ENCODE measurements at places on chromosomes 3 and 15.

DNA sequence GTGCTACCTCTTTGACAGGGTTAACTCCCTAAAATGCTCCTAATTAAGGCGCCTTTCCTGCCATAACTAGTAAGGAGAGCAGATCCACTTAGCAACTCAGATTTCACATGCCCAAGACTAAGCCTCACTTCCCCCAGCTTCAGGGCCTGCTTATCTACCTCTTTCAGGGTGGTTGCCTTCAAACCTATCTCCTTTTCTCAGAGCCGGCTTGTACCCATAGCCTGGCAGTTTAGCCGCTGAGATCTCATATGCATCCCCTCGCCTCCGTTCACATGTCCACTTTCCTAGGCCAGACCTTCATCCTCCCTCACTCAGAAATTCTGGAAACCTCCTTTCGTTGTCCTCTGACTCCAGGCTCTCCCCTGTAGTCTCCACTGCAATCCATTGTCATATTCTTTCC, 1.0 kb upstream of the FSTL1 start:
- no peak for DNase-seq

GRCh38 chr3:184351511-184352148, 9.8 kb downstream of the CLCN2 start:
- DNase-seq = no peak

- DNase-seq = no peak
Observed at GRCh38 chr15:81362790-81363189, 11.2 kb downstream of the TMC3 start.

DNA sequence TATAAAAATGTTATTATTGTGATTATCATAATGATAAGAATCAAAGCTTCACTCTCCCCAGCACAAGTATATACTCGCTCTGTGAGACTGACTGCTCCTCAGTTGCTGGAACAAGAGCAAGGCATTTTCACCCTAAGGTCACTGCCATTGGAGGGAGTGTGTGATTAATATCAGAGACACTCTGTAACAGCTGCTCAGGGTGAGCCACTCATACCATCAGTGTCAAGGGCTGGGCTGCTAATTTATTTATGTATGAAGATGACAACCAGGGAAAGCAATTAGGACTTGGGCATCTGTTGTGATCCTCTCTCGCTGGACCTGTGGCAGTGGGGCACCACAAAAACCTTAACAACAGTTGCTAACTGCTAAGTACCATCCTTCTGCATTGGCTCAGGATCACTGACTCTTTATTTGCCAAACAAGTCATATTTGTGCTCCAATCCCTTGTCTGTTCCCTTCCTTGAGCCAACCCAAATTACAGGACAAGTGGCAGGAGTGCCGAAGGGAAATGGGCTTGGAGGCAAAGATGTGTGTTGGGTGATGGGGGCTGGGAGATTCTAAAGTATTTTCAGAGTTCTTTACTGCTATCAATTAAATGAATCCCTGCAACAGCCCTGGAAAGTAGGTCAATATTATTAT, 297.5 kb upstream of the STT3B start:
- no peak for DNase-seq

DNA sequence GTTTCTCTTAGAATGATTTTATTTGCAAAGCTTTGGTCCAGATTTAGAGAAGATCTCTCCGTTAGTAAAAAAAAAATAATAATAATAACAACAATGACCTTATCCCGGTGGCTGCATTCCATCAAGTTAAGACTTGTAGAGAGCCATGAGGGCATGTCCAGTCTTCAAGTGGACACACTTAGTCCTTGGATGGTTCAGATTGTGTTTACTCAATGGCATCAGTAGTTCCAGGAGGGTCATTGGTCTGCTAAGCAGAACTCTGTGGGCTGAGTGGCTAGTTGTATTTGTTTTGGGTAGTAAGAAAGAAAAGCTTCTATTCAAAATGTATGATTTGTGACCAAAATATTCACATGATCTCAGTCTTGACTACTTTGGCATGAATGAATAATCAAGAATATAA, 116.3 kb upstream of the UBE2E2 start:
- DNase-seq = no peak

- no peak for DNase-seq
Observed at GRCh38 chr3:113088616-113089015, 97.8 kb downstream of the GTPBP8 start.

- no peak for DNase-seq
Observed at GRCh38 chr15:56672721-56673120, 60.6 kb downstream of the ZNF280D start.

DNA sequence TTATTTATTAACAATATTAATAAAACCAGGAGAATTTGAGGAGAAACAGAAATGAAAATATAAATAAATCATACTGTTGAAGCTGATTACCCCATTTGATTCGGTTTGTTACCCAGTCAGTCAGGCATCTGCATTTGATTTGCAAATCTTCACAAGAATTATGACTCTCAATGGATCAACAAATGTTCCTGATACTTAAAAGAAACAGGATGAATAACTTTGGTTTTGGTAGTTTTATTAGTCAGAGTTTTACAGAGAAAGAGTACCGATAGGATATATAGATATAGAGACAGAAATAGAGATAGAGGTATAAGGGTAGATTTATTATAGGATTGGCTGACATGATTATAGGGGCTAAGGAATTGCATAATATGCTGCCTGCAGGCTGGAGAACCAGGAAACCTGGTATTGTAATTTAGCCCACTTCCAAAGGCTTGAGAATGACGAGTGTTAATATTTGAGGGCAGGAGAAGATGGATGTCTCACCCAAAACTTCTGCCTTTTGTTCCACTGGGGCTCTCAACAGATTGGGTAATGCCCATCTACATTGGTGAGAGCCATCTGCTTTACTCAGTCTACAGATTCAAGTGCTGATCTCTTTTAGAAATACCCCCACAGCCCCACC, 241.6 kb upstream of the COL8A1 start:
- no peak for DNase-seq

- DNase-seq = no peak
Observed at GRCh38 chr3:53153980-53154379, 7.0 kb upstream of the PRKCD start.

DNA sequence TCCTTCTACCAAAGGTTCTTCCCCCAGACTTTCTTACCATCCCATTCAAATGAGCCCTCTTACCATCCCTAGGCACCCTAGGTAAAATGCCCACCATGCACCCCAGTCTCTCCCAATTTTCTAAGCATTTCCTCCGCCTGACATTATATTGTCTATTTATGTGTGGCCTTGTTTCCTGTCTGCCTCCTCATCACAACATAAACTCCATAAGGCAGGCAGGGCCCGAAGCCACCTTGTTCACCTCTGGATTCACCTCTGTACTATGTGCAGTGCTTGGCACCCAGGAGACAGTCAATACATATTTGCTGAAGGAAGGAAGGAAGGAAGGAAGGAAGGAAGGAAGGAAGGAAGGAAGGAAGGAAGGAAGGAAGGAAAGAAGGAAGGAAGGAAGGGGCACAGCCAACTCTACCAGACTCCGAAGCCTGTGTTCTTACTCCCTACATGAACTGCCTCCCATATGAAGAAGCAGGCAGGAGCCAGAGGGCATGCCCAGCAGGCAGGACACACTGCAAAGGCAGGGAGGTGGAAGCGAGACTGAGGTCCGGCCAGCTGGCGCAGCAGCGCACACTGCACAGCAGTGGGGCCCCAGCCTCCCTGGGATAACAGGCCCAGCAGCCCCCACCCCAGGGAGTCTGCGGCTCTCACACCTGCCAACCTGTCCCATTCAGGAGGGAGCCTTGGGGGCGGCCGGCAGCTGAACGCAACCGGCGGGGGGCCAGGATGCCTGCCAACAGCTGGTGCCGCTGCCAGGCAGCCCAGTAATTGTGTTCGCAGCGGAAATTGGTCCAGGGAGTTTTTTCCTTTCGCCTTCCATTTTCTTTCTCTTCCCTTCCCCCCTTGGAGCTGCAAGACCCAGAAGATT, 106.0 kb upstream of the LINGO1 start:
- DNase-seq = no peak

DNA sequence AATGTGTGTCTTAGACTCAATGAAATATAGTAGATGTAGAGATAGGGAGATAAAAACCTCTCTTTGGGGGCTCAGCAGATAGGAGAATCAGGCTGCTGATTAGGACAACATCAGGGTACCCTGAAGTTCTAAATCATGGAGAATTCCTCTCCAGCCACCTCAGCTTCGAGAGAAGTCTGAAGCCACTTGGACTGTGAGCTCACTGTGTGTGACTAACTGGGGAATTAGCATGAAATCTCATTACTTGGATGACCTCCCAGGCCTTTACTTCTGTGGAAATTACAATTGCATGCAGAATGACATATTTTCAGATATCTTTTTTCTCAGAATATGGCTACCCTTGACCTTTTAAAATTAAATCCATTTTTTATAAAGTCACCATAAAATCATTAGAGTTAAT, 128.0 kb upstream of the MRPL3 start:
- no peak for DNase-seq

GRCh38 chr15:80466543-80466942, 62.4 kb downstream of the ARNT2 start:
- no peak for DNase-seq

GRCh38 chr3:28462866-28463265, 114.2 kb upstream of the AZI2 start:
- no peak for DNase-seq

DNA sequence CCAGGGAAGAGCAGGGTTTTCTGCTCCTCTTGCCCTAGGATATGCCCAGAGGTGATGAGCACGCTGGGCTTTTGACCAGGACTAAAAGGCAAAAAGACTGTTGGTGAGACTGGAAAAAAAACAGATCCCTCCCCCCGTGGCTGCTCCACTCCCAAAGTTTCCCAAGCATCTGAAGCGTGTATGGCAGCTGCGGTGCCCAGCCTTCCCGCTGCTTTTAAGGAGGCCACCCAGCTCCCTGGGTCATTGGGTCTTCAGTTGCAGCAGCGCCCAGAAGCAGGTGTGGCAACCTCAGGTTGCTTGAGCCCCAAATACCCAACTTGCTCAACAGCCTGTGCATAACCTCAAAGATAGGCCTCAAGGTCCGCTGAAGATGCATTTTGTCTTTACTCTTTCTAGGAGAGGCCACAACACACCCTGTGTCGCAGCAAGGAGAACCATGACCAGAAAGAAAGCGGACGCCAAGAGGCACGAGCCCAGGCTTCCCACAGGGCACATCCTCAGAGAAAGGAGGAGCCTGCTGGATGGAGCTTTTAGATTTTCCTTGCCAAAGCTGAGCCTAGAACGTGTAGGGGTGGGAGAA, 2.0 kb downstream of the SRGAP3 start:
- DNase-seq = no peak

DNA sequence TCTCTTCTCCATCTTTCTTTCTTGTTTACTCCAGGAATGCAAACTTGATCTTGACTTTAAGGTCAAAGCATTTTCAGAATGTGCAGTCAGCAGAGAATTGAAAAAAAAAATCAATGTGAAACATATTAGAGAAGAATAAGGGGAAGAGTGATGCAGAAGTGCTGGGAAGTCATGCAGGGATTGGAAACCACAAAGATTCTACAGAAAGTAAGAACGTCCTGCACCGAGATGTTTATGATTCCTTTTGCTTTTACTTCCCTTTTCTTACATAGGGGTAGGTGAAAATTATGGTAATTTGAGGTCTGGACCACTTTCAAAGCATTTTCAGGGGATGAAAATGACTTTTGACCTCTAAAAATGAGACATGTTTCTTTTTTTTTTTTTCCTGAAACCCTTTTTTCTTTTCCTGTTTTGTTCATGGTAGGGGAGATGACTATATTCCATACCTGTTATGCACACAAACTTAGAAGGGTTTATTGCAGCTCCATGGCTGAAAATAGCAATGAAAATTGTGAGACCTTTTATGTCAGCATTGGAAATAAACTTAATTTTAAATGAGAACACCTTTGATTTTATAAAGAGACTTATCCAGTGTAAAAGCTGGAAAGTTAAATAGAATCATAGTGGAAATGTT, 623.5 kb upstream of the TBL1XR1 start:
- no peak for DNase-seq

DNA sequence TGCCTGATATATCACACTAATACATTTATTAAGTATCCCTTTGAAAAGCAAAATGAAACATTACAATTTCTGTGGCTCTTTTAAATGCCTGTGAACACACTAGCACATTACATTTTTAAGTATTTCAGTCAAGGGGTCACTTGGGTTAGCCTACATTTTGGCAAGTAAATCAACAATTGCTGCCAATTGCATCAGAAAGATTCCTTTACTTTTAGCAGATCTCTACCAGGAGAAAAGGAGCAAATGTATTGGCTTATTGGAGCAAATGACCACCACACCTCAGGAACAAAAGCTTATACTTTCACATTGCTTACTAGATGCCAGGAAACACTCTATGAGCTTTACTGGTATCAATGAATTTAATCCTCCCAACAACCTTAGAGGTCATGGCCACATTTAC, 947.1 kb downstream of the FHIT start:
- no peak for DNase-seq

- no peak for DNase-seq
Observed at GRCh38 chr15:60485365-60486055, 6.6 kb upstream of the ICE2 start.

- no peak for DNase-seq
Observed at GRCh38 chr15:50698101-50698500, 11.5 kb upstream of the TRPM7 start.

- DNase-seq = no peak
Observed at GRCh38 chr15:86615816-86616215, 536.1 kb downstream of the AGBL1 start.

DNA sequence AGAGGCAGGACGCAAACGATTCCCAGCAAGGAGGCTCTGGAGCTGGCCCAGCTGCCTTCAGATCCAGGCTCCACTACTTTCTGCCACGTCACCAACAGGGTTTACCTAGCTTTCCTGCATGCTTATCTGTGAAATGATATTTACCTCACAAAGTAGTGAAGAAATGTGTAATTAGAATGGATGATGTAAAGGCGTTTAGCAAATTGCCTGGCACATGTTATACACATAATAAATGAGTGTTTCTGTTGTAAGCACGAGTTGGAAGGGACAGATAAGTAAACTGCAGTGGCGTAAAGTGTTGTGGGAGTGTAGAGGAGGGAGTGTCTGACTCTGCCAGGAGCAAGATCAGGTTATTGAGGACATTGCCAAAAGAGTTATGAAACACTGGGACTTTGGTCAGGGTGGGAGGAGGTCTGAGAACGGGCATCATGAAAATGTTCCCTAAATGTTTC, 3.5 kb upstream of the CHAC1 start:
- no peak for DNase-seq

- no peak for DNase-seq
Observed at GRCh38 chr3:126487151-126487771, 11.6 kb upstream of the ZXDC start.

GRCh38 chr15:100902436-100903167, 16.6 kb upstream of the LRRK1 start:
- no peak for DNase-seq

DNA sequence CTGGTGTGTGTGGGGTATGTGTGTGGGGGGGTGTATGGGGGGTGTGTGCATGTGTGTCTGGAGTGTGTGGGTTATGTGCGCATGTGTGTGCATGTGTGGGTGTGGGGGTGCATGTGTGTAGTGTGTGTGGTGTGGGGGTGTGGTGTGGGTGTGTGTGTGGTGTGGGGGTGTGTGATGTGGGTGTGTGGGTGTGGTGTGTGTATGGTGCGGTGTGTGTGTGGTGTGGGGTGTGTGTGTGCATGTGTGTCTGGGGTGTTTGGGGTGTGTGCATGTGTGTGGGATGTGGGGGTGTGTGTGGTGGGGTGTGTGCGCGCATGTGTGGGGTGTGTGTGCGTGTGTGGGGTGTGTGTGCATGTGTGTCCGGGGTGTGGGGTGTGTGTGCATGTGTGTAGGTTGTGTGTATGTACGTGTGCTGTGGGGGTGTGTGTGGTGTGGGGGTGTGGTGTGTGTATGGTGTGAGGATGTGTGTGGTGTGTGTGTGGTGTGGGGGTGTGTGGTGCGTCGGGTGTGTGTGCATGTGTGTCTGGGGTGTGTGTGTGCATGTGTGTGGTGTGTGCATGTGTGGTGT, 6.2 kb upstream of the OCA2 start:
- DNase-seq = no peak
